ENCODE measurements at places on chromosomes 3 and 15. TPM values are rescaled to one million over a fixed set of nuclear protein-coding genes. Genes with fewer than 3 reads are reported as not detected.

- no peaks in the 10 kb centered on the region for H3K36me3 ChIP-seq
- H3K4me3 ChIP-seq = no peak overlapping the region
- DNase-seq = no peak
- peaks cover 44% of the 10 kb centered on the region for H3K4me1 ChIP-seq
- H3K27me3 ChIP-seq = no peaks in the 10 kb centered on the region
- H3K27ac ChIP-seq = no peak overlapping the region
Measured at GRCh38 chr3:100046986-100047385, 67.3 kb downstream of the FILIP1L start.

- H3K4me3 ChIP-seq = no peak overlapping the region
- no peaks in the 10 kb centered on the region for H3K27me3 ChIP-seq
- H3K36me3 ChIP-seq = no peaks in the 10 kb centered on the region
- no peak overlapping the region for H3K27ac ChIP-seq
- no peaks in the 10 kb centered on the region for H3K4me1 ChIP-seq
Measured at GRCh38 chr3:185365291-185366073, 2.5 kb downstream of the MAP3K13 start.

DNA sequence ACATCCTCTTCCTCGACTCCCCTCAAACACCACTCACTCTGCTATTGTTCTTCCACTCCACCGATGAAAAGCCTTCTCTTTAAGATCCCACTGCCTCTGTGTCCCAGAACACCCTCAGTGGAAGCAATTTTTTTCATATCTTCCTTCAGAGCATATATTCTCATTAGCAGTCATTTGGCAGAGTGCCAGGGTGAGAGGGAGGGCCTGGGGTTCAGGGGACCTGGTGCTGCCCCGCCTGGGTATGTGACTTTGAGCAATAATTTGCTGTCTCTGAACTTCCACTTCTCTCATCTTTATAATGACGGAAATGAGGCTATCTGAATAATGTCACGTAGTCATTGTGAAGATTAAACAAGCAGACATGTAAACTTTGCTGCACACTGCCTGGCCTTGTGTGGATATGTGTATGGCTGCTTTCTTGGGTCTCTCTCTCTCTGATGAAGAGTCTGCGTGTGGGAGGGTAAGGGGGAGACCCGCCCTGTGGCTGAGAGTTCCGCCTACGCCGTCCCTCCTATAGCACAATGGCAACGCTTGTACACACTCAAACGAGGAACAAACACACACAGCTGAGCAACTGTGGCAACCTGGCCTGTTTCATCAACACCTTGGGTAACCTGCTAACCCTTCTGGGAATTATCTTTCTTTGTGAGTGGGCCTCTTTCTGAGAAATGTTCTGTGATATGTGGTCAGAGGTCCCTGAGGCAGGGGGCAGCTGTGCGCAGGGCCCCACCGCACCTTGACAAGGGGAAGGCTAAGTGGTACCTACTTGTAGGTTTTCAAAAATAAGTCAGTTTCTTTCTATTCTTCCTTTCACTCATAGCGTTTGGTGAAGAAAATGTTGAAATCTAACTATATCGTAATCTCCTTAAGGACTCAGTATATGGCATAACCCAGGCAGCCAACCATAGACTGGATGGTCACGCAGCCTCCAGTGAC lies 369.8 kb downstream of the SV2B start:
- H3K4me3 ChIP-seq = no peak overlapping the region
- no peaks in the 10 kb centered on the region for H3K36me3 ChIP-seq
- H3K4me1 ChIP-seq = no peaks in the 10 kb centered on the region
- no peaks in the 10 kb centered on the region for H3K27me3 ChIP-seq
- no peak overlapping the region for H3K27ac ChIP-seq
- DNase-seq = no peak

GRCh38 chr15:101675796-101676582 lies 23.8 kb upstream of the TM2D3 start:
- no peak overlapping the region for H3K27ac ChIP-seq
- H3K4me3 ChIP-seq = no peak overlapping the region
- H3K27me3 ChIP-seq = no peaks in the 10 kb centered on the region
- peaks cover 8% of the 10 kb centered on the region for H3K36me3 ChIP-seq
- peaks cover 7% of the 10 kb centered on the region for H3K4me1 ChIP-seq
- no peak for DNase-seq

- no peak overlapping the region for H3K27ac ChIP-seq
- no peak for DNase-seq
- no peak overlapping the region for H3K4me3 ChIP-seq
- H3K4me1 ChIP-seq = no peaks in the 10 kb centered on the region
- H3K36me3 ChIP-seq = no peaks in the 10 kb centered on the region
- no peaks in the 10 kb centered on the region for H3K27me3 ChIP-seq
Measured at GRCh38 chr3:117133066-117133465, 423.5 kb downstream of the TUSC7 start.

DNA sequence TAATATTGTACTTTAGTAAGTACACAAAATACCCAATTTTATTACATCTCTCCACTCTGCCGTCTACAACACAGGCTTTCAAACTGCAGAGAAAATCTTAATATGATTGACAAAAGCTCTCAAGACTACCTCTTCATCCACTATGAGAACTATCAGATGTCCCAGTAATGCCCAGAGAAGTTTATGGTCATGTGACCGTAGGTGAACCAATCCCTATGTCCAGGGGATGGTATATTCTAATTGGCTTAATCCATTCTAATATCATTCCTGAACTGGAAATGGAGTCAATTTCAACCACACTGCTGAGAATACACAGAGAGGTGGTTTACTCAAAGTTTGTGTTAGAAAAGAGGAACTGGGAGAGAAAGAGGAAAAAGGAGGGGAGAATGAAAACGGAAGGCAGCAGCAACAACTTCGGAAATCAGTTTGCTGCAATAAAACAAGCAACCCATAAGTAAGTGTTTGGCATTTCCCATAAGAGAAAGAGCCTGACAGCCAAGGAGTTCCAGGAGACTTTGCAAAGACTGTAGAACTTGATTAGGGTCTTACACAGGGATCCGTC lies 7.3 kb downstream of the SST start:
- H3K36me3 ChIP-seq = no peaks in the 10 kb centered on the region
- no peaks in the 10 kb centered on the region for H3K27me3 ChIP-seq
- H3K4me3 ChIP-seq = no peak overlapping the region
- DNase-seq = no peak

DNA sequence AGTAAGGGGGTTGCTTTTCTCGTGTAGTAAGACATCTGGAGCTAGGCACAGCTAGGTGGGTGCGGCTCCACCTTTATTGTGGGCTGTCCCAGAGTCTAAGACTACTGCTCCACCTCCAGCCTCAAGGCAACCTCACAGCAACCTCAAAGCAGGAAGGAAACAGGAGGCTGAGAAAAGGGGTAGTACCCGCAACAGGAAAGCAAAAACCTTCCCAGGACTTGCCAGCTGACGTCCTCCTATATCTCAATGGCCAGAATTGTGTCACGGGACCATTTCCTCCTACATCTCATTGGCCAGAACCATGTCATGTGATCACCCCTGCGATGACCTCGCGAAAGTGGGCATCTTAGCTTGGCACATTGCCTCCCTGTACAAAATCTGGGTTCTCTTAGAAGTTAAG lies 4.3 kb upstream of the GPR160 start:
- peaks cover 12% of the 10 kb centered on the region for H3K4me1 ChIP-seq
- H3K36me3 ChIP-seq = no peaks in the 10 kb centered on the region
- no peak overlapping the region for H3K4me3 ChIP-seq
- DNase-seq = no peak

DNA sequence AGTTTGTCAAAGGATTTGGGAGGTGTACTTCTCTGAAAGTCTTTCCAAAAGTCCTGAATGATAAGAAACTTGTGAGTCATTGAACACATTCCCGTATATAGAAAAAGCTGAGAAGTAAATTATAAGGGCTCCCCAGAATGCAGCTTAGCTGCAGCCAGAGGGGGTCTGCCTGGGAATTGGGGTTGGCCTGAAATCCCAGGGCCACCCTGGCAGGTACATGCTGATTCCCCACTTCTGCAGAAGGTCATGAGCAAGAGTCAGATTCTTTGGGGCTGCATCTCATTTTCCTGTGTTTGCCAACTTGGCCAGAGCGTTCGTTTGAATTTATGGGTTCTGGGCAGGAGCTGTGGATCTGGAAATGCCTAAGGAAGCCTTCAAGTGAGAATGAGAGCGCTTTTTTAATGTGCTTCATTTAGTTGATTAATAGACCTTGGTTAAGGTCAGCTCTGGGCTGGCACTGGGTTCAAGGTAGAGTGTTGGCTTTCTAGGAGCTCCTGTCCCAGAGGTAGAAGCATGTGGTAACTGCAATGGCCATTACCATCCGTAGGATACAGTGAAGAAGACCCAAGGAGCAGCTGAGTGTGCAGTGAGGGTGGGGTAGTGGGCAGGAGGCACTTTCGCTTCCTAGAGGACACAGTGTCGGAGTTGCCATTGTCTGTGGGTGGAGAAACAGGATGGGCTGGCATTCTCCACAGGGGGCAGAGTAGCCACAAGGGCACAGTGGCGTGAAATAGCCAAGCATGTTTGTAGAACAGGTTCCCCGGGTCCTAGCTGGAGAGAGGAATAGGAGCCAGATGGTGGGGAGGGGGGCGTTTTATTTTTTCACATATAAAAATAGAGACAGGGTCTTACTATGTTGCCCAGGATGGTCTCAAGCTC lies 3.2 kb downstream of the SLC6A6 start:
- H3K36me3 ChIP-seq = no peaks in the 10 kb centered on the region
- H3K27me3 ChIP-seq = no peaks in the 10 kb centered on the region

DNA sequence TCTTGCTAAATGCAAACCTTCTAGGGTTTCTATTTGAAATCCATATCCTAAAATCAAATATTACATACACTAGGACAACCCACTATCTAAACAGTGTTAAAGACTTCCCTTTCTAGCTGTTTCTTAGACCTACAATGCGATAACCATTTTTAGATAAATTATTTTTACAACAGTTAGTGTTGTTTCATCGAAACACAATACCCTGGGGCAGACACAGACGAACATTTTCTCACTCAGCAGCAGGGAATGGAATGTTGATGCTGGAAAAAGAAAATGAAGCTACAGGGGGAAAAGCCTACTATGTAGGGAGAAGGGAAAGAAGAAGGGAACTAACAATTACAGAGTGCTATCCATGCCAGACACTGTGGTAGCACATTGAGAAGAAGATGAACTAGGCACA lies 6.0 kb upstream of the HERC1 start:
- H3K36me3 ChIP-seq = no peaks in the 10 kb centered on the region
- no peak for DNase-seq
- no peak overlapping the region for H3K4me3 ChIP-seq
- H3K27me3 ChIP-seq = no peaks in the 10 kb centered on the region
- peaks cover 7% of the 10 kb centered on the region for H3K4me1 ChIP-seq

GRCh38 chr3:55622116-55622515 lies 135.0 kb upstream of the WNT5A start:
- H3K4me3 ChIP-seq = no peak overlapping the region
- H3K4me1 ChIP-seq = no peaks in the 10 kb centered on the region
- H3K36me3 ChIP-seq = no peaks in the 10 kb centered on the region
- no peak for DNase-seq
- no peak overlapping the region for H3K27ac ChIP-seq

GRCh38 chr15:51909584-51909983 lies 62.0 kb downstream of the LEO1 start:
- H3K4me1 ChIP-seq = no peaks in the 10 kb centered on the region
- H3K27me3 ChIP-seq = no peaks in the 10 kb centered on the region
- no peaks in the 10 kb centered on the region for H3K36me3 ChIP-seq

DNA sequence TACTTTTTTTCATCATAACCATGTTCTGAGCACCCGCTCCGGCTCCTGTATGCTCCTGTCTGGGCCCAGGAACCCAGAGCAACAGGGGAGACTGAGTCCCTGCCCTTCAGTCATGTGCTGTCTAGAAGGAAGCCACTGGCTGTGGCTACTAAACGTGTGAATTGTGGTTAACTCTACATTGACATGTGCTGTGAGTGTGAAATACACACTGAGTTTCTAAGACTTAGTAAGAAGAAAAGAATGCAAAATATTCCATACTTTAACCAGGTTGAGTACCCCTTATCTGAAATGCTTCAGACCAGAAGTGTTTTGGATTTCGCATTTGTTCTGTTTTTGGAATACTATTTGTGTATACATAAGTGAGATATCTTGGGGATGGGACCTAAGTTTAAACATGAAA lies 42.8 kb upstream of the CGNL1 start:
- no peak overlapping the region for H3K27ac ChIP-seq
- peaks cover 20% of the 10 kb centered on the region for H3K4me1 ChIP-seq
- H3K4me3 ChIP-seq = no peak overlapping the region
- H3K27me3 ChIP-seq = no peaks in the 10 kb centered on the region
- no peak for DNase-seq

DNA sequence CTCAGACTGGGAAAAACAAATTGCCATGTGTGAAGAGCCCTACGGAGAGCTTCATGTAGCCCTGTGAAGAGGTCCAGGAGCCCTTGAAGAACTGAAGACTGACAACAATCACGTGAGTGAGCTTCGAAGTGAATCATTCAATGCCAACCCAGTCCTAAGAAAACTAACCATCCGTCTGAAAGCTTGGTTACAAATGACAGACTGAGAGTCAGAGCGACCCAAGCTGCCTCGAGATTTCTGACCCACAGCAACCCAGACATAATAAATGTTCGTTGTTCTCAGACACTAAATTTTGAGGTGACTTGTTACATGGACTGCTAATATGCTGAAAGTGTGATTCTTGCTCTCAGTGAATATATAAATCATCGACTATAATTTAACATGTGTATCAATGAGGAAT lies 987.2 kb upstream of the ROBO1 start:
- H3K4me1 ChIP-seq = no peaks in the 10 kb centered on the region
- DNase-seq = no peak
- no peak overlapping the region for H3K4me3 ChIP-seq
- H3K27ac ChIP-seq = no peak overlapping the region
- H3K27me3 ChIP-seq = no peaks in the 10 kb centered on the region
- H3K36me3 ChIP-seq = no peaks in the 10 kb centered on the region

DNA sequence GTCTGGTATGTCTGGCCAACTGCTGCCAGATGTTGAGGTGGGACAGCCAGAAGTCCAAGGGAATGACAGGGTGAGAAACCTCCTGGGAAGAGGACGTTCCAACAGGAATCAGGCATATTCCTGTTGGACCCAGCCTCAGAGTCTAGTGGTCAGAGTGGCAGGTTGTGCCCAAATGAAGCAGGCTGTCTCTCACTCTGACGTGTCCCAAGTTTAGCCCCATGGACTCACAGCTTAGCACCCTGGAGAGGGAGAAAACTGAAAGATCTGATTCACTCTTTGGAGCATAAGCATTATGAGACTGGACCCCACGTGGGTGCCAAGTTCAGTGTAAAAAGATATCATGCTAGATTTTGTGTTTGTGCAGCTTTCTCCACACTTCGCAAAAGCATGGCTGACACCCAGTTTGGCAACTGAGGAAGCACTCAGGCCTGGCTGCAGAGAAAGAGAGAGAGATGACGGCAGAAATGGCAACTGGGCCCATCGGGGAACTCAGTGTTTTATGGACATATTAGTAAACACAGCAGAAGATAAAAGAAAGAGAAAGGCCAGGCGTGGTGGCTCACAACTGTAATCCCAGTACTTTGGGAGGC lies 88.2 kb upstream of the LMCD1 start:
- no peak overlapping the region for H3K27ac ChIP-seq
- DNase-seq = no peak
- no peaks in the 10 kb centered on the region for H3K36me3 ChIP-seq
- H3K27me3 ChIP-seq = no peaks in the 10 kb centered on the region
- H3K4me1 ChIP-seq = no peaks in the 10 kb centered on the region
- H3K4me3 ChIP-seq = no peak overlapping the region

SEMA3G gene
- 16.5 TPM for total RNA-seq

C2CD4A gene
- 0.25 TPM for total RNA-seq

CCDC33 gene
- not detected for total RNA-seq

KLF15 gene
- 34.0 TPM for total RNA-seq
